ENCODE measurements at places on chromosomes 6 and 20. TPM values are rescaled to one million over a fixed set of nuclear protein-coding genes. Genes with fewer than 3 reads are reported as not detected.

The ZNF318 gene
- polyA plus RNA-seq, result 14.2 TPM

The ULBP3 gene
- 1.9 TPM for polyA plus RNA-seq

The ISM1 gene
- polyA plus RNA-seq, result 0.76 TPM

The ACSS1 gene
- 16.5 TPM for polyA plus RNA-seq

The ADGRF4 gene
- polyA plus RNA-seq, result not detected

The LBP gene
- polyA plus RNA-seq, result not detected

The RUNX2 gene
- 0.66 TPM for polyA plus RNA-seq

The LRRC73 gene
- polyA plus RNA-seq, result 0.16 TPM

The GABRR1 gene
- polyA plus RNA-seq, result 0.38 TPM

The ADISSP gene
- polyA plus RNA-seq, result 21.6 TPM

The RAET1E gene
- 0.82 TPM for polyA plus RNA-seq

GRCh38 chr6:81749707-81750106 is 2.8 kb downstream of the TENT5A start:
- no peak for DNase-seq

DNA sequence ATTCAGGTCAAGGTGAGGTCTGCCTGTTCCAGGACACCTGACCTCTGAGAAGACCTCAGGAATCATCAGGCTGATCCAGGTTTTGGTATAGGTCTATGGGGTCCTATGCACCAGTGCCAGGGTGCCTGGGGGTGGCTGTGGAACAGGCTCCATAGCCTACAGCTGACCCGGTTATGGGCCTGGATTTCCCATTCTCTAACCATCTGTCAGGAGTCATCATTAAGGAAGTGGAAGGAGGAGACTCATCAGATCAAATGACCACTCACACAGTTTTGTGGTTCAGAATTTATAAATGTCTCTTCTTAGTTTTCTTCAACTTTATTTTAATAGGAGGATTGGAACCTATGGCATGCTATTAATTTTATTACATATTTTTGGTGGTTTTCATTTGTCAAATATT is 14.8 kb downstream of the PLA2G7 start:
- DNase-seq, result no peak

DNA sequence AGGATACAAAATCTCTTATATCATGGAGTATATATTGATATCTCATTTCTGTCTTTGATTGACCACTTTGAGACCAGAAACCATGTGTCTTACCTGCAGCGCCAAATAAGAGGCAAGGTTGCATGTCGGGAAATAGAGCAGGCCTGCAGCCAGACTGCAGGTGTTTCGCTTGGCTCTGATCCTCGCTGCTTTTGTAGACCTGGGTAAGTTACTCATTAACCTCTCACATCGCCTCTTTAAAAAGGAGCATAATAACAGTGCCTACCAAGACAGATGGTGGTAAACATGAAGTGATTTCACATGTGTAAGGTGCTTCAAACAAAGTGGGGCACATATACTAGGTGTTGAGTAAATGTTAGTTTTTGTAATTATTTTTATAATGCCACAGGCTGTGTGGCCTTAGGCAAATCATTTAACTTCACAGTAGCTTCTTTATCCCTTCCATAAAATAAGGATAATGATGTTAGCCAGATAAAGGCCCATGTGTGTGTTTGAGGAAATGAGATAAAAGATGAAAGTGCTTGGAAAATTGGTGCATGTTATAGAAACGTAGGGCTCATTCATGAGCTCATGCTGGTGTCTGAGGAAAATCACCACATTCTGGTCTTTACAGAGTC is 248.8 kb upstream of the MAP3K7 start:
- no peak for DNase-seq

- no peak for DNase-seq
These were observed 57.9 kb upstream of the RCAN2 start for GRCh38 chr6:46549155-46549554.

- peak; percentile 65 for DNase-seq
These were observed 92.8 kb downstream of the CLIC5 start for GRCh38 chr6:45922728-45923351.

DNA sequence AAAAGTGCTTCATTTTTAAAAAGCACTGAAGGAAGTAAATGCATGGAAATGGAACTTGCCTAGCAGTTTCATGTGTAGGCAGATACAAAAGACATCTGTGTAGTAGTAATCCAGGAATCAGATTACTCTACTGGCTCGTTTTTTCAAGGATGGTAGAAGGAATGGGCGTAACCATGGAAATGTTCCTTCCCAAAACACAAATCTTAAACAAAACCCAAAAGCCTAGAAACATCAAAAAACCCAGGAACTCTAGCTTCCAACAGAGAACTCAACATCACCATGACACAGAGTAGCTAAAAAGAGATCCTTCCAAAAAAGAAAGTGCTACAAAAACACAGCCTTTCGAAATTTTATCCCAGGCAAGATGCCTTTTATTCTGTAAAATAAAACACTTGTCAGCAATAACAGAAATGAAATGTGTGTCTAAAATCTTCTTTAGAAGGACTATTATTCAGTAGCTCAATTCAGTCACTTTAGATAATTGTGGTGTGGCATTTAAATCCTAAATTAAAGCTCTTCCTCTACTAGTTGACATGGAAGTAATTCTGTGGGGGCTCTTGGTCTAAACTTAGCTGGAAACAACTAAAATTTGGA is 81.7 kb downstream of the FAM217A start:
- DNase-seq, result peak; percentile 68

DNA sequence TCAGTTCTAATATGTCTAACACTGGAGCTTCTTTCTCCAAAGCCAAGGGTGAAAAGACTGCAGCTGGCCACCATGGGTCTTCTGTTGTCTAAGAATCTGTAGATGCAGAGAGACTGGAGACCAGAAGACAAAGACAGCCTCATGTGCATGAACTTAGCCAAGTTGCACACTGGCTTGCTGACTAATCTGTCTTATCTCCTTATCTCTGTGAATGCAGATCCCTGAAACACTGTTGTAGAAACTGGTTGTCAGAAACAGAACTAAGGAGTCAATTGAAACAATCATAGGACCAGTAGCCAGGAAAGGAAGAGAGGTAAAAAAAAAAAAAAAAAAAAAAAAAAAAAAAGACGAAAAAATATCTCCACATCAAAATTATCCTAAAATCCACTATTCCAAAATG is 109.7 kb downstream of the BFSP1 start:
- no peak for DNase-seq

GRCh38 chr6:97067045-97067444 is 142.5 kb downstream of the KLHL32 start:
- DNase-seq, result no peak

DNA sequence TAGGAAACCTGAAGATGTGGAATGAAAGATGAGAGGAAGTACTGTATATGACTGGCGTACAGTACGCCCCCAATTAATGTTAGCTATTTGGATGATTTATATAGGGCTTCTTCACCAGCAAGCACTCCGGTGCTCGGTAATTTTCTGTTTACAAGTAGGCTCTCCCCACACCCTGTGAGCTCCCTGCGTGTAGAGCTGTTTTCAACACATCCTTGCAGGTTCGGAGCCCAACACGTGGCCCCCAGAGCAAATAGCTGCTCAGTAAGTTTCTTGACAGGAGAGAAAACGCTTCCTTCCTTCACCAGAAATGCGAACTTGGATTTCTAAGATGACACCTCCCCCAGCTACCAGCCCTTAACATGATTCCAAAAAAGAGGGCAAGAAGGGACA is 1.2 kb upstream of the RAB22A start:
- DNase-seq, result no peak

GRCh38 chr6:166567107-166567506 is 19.4 kb downstream of the RAMACL start:
- no peak for DNase-seq

DNA sequence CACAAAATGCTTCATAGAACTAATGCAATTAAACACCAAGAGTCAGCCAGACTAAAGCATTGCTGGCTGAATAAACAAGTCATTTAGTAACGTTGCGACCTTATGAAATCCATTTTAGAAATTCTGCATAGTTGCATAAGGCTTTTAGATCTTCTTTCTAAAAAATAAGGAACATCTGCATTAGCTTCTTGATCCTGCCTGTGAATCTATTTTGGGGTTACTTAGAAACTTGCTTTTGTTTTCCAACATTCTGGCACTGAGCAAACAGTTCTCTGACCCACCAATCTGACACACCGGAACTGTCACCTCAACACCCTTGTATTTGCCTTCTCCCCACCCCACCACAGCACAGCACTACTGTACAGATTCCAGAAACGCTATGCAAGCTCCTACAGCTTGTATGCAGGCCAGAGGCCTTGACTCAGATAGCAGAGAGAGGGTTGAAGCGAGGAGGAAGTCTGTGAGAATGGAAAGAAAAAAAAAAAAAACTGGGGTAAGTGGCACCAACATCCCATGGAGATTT is 55.0 kb downstream of the KIF13A start:
- DNase-seq, result peak; percentile 69

DNA sequence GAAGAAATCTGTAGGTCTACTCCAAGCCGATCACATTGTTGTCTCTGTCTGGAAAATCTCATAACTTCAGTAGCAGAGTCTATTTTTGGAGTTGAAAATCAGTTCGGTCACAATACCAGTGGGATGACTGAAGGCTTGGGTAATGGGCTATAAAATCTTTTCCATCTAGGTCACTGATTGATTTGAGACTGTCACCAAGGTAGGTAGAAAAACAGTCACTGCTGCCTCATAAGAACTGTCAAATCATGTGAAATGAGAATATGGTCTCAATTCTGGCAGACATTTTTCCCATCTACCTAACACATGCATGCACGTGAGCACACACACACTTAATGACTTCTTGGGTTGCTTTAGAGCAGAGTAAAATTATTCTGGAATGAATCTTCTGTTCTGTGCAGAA is 1162.8 kb upstream of the CITED2 start:
- no peak for DNase-seq

- DNase-seq, result no peak
These were observed 478.3 kb downstream of the FRK start for GRCh38 chr6:115582386-115582785.

GRCh38 chr6:14987490-14987889 is 258.4 kb upstream of the JARID2 start:
- DNase-seq, result no peak

DNA sequence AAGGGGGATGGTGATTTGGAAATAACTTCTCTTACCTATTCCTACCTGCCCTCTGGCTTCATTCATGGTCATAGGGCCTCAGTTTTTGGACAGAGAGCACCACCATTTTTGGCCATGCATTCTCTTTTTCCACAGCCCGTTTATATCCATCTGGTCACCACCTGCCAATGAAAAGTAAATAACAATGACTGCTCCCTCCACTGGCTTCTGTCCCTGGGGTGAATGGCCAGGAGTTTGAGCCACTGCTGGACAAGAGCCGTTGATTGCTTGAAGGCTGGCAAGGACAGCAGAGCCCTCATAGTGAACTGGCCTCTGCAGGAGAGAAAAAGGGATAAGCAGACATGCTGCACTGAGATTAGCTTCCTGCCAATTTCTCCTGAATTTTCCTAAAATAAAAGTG is 261.8 kb downstream of the ADGB start:
- DNase-seq, result no peak

DNA sequence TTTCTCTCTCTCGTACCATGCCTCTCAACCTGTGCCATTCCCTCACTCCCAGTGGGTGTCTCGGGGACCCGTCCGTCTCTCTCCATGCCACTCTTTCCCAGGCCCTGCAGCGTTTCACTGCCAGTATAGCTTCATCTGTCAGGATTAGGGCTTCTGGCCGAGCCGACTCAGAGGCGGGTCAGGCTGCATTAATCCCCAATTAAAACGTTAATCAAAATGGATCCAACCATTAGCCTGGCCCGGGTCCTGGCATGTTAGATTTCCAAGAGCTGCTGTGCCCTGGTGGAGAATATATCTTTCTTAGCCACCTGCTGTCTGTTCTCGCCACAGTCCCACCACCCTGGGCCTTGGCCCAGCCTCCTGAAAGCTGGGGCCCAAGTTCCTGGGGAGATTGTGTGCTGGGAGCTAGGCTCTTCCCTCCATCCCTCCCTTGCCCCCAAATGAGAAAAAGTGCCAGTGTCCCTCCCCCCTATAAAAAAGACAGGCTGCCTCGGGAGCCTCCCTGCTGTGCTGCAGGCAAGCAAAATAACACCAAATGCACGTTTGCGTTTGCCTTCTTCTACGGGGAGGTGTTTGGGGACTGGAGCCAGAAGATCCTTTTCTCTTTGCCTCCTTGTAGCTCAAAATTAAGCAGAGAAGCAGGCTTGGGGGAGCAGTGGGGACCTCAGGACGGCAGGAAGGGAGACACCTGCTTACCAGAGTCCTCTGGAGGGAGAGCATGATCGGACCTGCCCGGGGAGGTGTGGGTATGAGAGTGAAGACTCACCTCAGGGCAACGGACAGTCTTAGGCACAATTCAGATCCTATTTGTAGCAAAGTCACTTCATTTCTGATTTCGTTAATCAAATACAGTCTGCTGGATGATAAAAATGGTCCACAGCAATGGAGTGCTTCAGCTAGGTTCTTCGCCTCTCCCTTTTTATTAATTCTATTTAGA is 3.0 kb downstream of the KCNG1 start:
- no peak for DNase-seq

GRCh38 chr20:23159256-23159946 is 73.3 kb upstream of the CD93 start:
- no peak for DNase-seq

GRCh38 chr6:129955584-129955983 is 62.8 kb upstream of the L3MBTL3 start:
- no peak for DNase-seq

DNA sequence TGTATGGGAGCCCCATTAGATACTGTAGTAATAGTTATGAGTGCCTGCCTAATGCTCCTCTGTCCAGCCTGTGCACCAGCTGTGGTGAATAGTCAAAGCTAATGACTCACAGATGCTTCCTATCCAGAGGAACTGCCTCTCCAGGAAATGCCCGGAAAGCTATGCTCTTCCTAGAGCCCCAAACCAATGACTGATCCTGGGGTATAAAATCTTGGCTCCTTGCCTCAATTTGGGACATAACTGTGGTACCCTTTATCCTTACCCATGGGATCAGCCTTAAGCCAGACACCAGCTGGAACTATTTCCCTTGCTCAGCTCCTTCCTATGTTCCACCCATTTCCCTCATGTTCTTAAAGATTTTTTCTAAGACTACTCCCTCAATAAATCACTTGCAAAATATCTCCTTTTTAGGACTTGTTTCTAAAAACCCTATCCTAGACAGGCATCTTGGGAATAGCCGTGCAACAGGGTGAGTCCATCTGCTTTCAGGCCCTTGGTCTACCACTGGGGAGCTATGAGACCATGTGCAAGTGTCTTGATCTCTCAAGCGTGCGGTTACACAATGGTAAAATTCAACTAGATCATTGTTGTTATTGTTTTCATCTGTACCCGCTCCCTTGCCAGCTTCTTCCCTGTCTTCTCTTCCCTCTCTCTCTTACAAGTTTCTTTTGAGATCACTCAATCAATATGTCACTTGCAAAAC is 283.7 kb downstream of the BTBD3 start:
- no peak for DNase-seq

GRCh38 chr6:152130441-152130840 is 323.0 kb downstream of the ESR1 start:
- DNase-seq, result no peak

- DNase-seq, result no peak
These were observed 137.9 kb upstream of the EXOC2 start for GRCh38 chr6:830667-831327.

DNA sequence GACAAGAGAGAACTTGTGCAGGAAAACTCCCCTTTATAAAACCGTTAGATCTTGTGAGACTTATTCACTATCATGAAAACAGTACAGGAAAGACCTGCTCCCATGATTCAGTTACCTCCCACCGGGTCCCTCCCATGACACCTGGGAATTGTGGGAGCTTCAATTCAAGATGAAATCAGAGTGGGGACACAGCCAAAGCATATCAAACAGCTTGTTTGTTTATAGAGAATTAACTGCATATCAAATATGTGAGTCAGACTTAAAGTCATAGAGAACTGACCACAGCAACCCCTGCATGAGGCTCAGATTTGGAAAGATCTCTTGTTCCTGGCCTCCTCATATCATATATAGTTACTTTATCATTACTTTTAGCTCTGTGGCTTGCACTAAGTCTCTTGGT is 29.1 kb upstream of the HDAC2 start:
- no peak for DNase-seq

Measured in forelimb muscle (tissue), 1 donor.